Gastroesophageal sphincter (tissue), 4 donors: ENCODE measurements at places on chromosomes 13 and 19. TPM values are rescaled to one million over a fixed set of nuclear protein-coding genes. Genes with fewer than 3 reads are reported as not detected.

OR7C1 gene
- total RNA-seq = not detected

DNA sequence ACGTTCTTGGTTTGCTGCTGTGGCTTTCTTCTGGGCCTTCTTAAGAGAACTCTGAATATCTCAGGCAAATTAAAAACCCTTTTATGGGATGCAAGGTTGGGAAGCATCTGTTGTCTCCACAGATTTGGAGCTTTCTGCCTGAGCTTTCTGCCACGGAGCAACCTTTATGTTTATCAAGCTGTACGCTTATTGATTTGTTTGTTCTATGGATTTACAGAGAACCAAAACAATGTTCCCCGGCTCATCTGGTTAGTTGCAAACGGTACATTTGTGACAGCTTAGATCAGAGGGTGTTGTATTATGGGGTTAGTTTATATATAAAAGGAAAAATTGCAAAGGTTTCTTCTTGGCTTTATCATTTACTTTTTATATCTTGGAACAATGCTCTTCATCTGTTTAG, 479.6 kb downstream of the DIAPH3 start:
- no peak for ATAC-seq

GRCh38 chr19:53978975-53979801, 12.2 kb upstream of the CACNG6 start:
- ATAC-seq = no peak

DNA sequence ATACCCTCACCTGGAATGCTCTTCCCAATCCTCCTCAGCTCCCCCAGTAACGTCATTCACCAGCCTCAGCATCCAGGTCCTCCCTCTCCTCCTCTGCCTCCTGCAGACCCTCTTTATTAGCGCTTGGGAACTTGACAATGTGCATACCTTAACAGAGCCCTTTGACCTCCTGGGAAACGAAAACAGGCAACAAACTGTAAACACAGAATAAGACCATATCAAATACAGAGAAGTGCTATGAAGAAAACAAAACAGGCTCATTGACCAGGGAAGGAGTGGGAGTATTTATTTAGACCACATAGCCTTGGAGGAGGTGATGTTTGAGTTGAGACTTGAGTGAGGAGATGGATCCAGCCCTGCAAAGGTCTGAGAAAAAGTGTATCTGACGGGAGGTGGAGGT, 107.9 kb upstream of the SLC7A1 start:
- ATAC-seq = no peak

DNA sequence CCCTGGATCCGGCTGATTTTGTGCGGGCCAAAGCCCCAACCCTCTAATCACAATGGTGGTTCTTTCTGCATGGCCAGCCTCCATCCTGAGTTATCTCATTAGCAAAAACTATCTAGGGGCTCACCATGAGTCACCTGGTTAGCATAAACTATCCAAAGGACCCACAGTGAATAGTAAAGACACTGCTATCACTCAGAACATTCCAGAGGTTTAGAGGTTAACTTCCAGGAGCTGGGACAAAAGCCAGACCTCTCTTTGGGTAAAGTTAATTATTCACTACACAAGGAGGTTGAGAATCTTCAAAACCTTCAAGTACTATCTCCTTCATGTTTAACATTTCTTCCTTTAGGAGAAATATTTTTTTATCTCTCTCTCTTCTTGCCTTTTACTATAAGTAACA, 18.8 kb upstream of the PPP5C start:
- no peak for ATAC-seq

MTUS2 gene
- 0.67 TPM for total RNA-seq

TMEM238 gene
- total RNA-seq = not detected

PODNL1 gene
- total RNA-seq = not detected

- ATAC-seq = no peak
Measured at GRCh38 chr13:51823863-51824262, 19.9 kb upstream of the DHRS12 start.
